Activated T-helper 1 cell treated with Interleukin-2 at 50 U/mL for 16 hours (primary cell): ENCODE measurements at places on chromosomes 2 and 18.

DNA sequence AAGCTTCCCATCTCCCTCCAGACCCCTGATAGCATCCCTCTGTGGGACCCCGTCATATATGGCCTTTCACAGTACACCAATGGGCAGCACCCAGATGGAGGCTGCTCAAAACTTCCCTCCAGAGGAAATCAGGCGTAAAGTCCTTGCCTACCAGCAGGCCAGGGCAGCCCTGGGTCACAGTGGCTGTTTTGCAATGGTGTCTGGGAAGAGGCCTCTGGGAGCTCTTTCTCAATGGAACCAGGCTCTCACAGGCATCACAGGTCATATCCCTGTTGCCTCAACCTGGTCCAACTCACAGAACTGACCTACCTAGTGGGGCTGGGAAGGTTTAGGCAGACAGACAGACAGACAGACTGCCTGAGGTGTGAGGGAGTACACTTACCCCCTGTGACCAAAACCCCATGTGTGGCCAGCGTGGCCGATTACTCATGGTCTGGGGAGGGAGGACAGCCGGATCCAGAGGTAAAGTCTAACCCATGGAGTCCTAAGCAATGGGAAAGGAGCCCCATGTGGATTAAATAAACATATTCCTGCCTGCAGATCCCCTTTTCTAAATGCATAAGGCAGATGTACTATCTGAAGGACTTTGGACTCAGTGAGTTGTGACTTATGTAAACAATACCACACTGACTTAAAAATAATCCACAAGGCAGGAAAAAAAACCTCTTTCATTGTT, 58.2 kb downstream of the BCL2L11 start:
- DNase-seq = no peak

GRCh38 chr2:60159519-60159918, 393.9 kb downstream of the BCL11A start:
- DNase-seq = no peak

- no peak for DNase-seq
These were observed 93.6 kb downstream of the EPHA4 start for GRCh38 chr2:221478485-221478863.

GRCh38 chr2:225400060-225400511, 576 bp downstream of the NYAP2 start:
- DNase-seq = no peak
